ENCODE measurements at places on chromosomes 5 and 9.

- no peak for DNase-seq
Observed at GRCh38 chr9:129944506-129945116, 98.4 kb downstream of the FNBP1 start.

GRCh38 chr5:80376557-80376956 lies 31.3 kb upstream of the ZFYVE16 start:
- no peak for DNase-seq

- no peak for DNase-seq
Observed at GRCh38 chr9:111034170-111034897, 3.9 kb downstream of the LPAR1 start.

DNA sequence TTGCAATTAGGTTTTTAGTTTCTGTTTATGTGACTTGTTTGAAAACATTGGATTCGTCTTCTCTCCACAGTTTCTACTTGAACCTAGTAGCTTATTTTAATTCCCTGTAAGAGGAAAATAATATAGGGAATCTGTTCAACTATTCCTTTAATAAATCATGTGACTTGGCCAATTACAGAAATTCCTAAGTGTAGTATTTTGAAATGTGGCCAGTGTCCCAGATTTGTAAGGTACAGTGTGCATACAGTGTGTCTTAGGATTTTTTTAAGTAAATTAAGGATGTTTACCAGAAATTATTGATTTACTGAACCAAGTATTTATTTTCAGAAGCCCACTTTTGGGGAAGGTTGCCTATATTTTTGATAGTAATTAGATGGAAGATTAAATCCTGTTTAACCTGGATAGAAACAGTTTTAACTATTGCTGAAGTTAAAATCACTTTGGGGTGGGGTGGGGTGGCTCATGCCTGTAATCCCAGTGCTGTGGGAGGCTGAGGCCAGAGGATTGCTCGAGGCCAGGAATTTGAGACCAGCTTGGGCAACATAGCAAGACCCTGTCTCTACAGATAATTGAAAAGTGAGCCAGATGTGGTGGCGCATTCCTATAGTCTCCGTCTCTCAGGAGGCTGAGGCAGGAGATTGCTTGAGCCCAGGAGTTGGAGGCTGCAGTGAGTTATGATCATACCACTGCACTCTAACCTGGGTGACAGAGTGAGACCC lies 36.9 kb downstream of the G3BP1 start:
- no peak for DNase-seq

- DNase-seq = no peak
Observed at GRCh38 chr5:77850536-77851175, 74.5 kb upstream of the TBCA start.

DNA sequence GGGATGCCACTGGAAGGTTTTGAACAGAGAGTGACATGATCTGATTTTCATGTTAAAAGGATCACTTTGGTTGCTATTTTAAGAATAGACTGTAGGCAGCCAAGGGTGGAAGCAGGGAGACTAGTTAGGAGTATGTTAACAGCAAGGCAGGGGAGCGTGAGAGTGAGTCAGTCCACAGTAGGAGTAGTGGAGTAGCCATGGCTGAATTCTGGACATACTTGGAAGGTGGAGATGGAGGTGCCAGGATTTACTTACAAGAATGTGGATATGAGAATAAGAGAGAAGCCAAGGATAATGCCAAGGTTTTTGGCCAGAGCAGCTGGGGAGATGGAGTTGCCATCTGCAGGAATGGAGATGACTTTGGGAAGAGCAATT lies 118.8 kb downstream of the GALNT10 start:
- DNase-seq = no peak

DNA sequence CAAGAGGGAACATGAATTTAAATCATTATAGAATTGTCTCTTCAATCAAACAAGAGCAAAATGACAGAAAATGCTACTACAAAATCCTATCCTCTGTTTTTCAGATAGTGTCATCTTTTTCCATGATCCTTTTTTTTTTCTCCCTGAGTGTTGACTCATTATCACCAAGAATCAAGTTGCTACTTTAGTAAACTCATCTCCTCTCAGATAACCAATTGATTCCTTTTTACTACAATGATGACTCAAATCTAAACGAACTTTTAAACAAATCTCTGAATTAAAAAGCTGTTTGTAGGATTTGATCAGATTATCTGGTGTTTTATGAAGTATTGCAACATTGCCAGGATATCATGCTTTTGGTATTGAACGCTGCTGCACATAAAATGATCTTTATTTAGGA lies 23.9 kb upstream of the IL7R start:
- DNase-seq = no peak

- no peak for DNase-seq
Observed at GRCh38 chr5:118303296-118303695, 685.1 kb downstream of the DTWD2 start.

GRCh38 chr9:77422969-77423368 lies 225.2 kb downstream of the GNA14 start:
- DNase-seq = no peak

GRCh38 chr5:83831834-83832233 lies 111.2 kb upstream of the HAPLN1 start:
- no peak for DNase-seq

- no peak for DNase-seq
Observed at GRCh38 chr9:131609099-131609830, 63.9 kb downstream of the PRRT1B start.

DNA sequence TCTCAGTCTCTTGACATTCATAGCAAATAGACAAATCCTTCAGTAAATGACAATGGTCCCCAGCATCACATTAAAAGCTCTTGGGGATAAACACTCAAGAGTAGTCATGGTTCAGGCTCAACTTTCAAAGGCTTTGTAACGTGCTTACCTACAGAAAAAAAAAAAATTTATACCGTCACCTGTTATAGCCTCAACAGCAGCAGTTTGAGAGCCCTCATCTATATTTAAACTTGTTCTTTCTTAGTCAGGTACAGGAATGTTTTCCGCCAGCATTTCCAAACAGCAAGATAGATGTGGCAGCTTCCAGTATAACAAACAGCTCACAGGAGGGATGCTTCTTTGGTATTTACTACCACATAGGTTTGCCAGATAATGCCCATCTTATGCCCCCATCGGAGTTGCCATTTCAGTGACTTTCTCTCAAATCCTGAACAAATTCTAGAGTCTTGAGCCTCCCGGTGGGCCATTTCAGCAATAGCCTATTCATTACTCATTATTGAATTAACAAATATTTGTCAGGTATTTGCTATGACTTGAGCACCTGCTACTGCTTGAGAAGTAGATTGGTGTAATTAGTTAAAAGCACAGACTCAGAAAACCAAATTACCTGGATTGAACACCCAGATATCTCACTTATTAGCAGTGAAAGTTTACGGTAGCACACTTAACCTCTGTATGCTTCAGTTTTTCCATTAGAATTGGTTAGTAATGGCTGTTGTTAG lies 470.0 kb downstream of the EBF1 start:
- no peak for DNase-seq

DNA sequence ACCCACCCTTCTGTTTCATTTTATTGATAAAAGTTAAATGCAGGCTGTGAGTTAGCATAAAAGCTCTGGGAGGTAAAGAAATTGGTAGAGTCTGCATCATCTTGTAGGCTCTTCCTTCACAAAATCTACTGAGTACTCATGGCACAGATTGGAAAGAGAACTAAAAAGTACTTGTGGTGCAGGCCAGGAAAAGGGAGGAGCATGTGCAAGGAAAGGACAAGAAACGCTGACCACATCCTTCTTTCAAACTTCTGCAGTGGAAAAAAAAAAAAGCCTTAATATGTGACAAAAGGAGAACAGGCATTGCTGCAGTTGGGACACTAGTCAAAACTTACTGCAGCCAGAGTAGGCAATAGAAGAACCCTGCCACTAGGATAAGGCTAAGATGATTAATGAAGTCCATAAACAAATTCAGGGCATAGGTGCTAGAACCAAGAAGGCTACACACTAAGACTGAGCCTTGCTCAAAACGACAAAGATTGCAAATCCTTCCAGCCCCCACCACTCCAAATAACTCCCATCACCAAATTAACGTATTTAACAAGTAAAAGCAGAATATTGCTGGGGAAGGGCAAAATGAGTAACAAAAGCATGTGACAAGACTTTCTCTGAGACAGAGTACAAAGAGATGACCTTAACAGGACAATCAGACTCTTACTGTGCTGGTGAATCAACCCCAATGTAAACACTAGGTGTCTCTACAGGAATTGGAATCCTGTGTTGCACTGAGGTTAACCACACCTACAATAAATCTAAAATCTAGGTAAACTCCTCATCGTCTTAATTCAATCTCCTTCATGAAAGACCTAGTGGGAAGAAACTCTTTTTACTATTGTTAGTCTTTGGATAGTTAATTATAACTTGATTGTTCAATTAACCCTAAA lies 1024.8 kb downstream of the TLE1 start:
- DNase-seq = no peak

GRCh38 chr9:13524245-13524644 lies 244.8 kb upstream of the MPDZ start:
- DNase-seq = no peak

- DNase-seq = no peak
Observed at GRCh38 chr9:15433191-15433590, 10.5 kb downstream of the SNAPC3 start.

DNA sequence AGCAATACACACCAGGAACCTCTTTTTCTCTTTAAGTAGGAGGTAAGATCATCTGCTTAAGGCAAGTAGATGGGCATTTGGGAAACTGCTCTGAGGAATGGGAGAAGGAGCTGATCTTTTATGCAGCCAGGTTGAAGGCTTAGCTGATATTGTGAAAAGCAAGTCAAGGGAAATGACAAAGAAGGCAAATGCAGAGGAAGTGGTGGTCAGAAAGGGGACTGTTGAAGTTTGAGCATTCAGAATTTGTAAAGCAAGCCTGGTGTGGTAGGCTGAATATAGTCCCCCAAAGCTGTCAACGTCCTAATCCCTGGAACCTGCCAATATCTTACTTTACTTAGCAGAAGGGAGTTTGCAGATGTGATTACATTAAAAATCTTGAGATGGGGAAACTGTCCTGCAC lies 128.9 kb downstream of the ADAMTS12 start:
- no peak for DNase-seq

DNA sequence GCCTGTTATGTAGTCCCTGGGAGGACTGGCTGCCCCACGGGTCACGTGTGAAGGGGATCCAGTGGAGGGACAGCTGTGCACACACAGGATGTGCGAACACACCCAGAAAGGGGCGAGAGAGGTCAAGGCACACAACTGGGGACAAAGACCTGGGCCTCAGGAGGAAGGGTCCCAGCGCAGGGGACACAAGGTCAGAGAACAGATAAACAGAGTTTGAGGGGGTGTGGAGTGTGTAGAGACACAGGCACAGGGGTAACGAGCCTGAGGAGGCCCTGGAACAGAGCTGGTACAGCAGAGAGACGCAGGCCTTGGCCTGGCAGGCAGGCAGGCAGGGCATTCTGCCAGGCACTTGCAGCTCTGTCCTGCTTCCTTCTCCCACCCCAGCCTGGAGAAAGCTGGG lies 14.8 kb upstream of the PSMD5 start:
- no peak for DNase-seq

DNA sequence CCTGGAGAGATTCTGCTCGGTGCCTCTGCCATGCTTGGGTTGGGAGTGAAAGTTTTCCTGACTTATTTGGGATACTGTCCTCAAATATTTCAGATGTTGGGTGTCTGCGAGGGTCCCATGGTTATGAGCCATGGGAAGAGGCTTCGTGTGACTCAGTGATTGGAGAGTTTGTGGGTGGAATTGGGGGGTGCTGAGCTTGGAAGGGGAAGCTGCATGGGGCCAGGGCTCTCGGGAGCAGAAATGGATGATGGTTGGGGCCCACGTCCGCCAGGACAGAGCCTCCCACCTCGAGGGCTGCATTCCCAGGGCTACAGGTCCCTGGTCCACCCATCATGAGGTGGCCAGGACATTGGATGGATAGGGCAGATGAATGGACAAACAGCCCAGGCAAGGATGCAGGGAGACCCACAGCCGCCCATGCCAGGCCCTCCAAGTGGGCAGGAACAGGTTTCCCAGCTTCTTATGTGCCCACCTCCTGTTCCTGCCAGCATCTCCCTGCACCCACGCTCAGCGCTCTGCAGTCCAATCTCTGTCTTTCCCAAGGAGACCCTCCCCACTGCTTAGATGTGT lies 5.5 kb downstream of the OBP2B start:
- no peak for DNase-seq

GRCh38 chr9:124522121-124523098 lies 15.2 kb upstream of the NR5A1 start:
- no peak for DNase-seq

DNA sequence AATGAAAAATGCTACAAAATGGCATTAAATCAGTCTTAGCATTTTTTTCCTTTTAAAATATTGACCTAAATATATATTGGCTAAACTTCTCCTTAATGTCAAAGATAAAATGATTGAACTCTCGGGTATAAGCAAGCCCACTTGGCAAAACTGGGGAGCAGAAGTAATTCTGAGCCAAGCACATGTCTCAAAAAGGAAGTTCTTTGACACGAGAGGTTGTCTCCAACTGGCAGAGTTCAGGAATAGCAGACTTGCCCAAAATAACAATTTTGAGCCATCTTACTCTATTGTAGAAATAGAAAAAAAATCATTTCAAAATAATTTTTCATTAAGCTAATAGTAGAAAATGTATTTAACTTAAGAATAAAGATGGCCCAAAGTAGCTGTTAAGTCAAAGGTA lies 10.4 kb upstream of the MLLT3 start:
- DNase-seq = no peak

DNA sequence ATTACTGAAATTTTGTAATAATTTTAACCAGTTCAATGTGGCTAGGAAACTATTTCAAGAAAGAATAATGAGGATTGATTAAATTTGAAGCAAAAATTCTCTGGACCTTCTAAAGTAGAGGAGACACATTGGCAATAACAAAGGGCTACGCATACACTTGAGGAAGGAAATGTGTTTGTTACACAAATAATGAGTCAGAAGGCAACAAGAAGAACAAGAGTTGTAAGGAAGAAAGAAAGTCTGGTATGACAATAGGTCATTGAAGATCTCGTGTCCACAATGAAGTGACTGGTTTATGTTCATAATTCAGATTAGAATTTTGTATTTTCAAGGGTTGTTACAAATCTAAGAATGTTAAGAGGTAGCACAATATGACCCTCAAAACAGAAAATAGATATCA lies 25.8 kb downstream of the ST8SIA4 start:
- no peak for DNase-seq

- DNase-seq = no peak
Observed at GRCh38 chr5:137389042-137389441, 110.1 kb downstream of the SPOCK1 start.

DNA sequence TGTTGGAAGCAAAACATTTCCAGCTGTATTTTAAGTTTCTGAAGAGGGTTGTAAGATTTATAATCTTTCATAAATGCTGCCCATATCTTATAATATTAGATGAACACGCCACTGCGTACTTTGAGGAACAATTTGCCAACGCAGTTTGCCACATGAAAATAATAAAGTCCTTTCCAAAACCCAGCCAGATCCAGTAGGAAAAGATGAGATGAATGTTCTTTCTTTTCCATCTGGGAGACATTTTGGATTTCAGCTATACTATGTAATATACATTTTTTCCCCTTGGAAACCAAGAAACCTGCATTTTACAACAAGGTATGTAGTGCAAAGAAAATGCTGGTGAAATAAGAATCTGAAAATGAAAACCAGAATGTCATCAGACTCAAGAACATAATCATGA lies 125.4 kb downstream of the NFIB start:
- DNase-seq = no peak
